ENCODE measurements at places on chromosomes 3 and 15. TPM values are rescaled to one million over a fixed set of nuclear protein-coding genes. Genes with fewer than 3 reads are reported as not detected.
A peak's percentile ranks its signal among the peaks of the same experiment; 100 is the strongest.

DNA sequence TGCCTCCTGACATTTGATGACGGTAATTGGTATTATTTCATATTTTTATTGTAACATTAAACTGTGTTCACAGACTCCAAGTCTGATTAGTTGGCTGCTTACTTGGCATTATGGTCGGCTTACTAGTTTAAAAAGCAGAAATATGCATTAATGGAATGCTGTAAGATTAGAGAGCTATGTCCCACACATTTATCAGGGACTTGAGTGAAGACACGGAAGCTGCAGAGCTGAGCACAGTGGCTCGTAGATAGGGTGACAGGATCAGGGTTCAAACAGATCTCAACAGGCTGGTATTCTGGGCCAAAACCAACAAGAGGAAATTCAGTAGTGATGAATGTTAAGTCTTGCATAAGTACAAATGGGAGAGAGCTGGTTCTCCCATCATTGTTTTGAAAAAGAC is 113.8 kb downstream of the ADAMTSL3 start:
- no peak for DNase-seq
- no peak overlapping the region for H3K4me3 ChIP-seq
- no peaks in the 10 kb centered on the region for H3K27me3 ChIP-seq
- no peaks in the 10 kb centered on the region for H3K36me3 ChIP-seq
- H3K4me1 ChIP-seq = peaks cover 43% of the 10 kb centered on the region

- H3K27me3 ChIP-seq = no peaks in the 10 kb centered on the region
- no peak overlapping the region for H3K4me3 ChIP-seq
- H3K27ac ChIP-seq = no peak overlapping the region
- no peak for DNase-seq
Measured at GRCh38 chr15:100692246-100692645, 89.9 kb downstream of the ASB7 start.

- no peak overlapping the region for H3K27ac ChIP-seq
- DNase-seq = no peak
- H3K4me3 ChIP-seq = no peak overlapping the region
- no peaks in the 10 kb centered on the region for H3K4me1 ChIP-seq
Measured at GRCh38 chr3:106124818-106125217, 256.0 kb upstream of the CBLB start.

DNA sequence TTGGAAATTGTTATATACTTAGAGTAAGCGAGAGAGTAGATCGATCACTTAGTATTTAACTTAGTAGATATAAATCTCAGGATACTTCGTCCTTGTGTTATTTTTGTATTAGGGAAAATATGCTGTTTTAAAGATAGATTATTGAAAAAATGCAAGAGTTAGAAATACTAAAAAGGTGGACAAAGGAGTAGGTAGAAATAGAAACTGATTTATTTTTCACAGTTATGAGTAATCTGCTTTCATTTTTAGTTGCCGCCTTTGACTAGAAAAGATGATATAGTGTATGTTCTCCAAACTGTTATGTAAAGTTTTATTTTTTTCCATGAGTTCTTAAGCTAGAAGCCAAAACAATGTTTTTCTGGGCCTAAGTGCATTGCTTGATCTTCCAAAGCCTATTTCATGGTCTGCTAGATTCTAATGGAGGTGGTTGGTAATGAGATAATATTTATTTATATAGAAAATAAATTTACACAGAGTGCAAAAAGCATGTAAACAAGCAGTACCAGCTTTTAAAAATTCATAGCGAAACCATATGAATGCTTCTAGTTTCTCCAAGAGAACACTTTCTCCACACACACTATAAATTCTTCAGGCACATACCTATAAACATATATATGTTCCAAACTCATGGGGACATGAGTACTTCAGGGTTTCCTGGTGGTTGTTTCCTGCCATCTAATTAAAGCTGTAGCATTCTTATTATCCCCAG is 61.1 kb downstream of the DIPK2A start:
- no peak for DNase-seq
- H3K36me3 ChIP-seq = no peaks in the 10 kb centered on the region
- no peaks in the 10 kb centered on the region for H3K4me1 ChIP-seq
- H3K27ac ChIP-seq = no peak overlapping the region
- H3K27me3 ChIP-seq = no peaks in the 10 kb centered on the region

TM4SF4 gene
- 5.5 TPM for total RNA-seq

- H3K36me3 ChIP-seq = no peaks in the 10 kb centered on the region
- H3K27ac ChIP-seq = peak overlapping the region; percentile 64
- peaks cover 38% of the 10 kb centered on the region for H3K4me1 ChIP-seq
- no peak overlapping the region for H3K4me3 ChIP-seq
Measured at GRCh38 chr15:78989701-78990240, 44.9 kb upstream of the CTSH start.

- no peaks in the 10 kb centered on the region for H3K27me3 ChIP-seq
- H3K27ac ChIP-seq = peak overlapping the region; percentile 78
- peaks cover 74% of the 10 kb centered on the region for H3K4me1 ChIP-seq
- H3K4me3 ChIP-seq = no peak overlapping the region
Measured at GRCh38 chr15:99708563-99708962, 24.7 kb downstream of the LYSMD4 start.

GRCh38 chr3:100159331-100160153 is 45.2 kb upstream of the FILIP1L start:
- peak overlapping the region; percentile 56 for H3K27ac ChIP-seq
- H3K36me3 ChIP-seq = no peaks in the 10 kb centered on the region
- H3K27me3 ChIP-seq = no peaks in the 10 kb centered on the region
- no peak overlapping the region for H3K4me3 ChIP-seq
- H3K4me1 ChIP-seq = peaks cover 39% of the 10 kb centered on the region

SLC9C1 gene
- not detected for total RNA-seq

PLA2G4E gene
- total RNA-seq = not detected

GRCh38 chr15:22889146-22889818 is 50.8 kb downstream of the NIPA2 start:
- no peak overlapping the region for H3K4me3 ChIP-seq
- no peak for DNase-seq

DNA sequence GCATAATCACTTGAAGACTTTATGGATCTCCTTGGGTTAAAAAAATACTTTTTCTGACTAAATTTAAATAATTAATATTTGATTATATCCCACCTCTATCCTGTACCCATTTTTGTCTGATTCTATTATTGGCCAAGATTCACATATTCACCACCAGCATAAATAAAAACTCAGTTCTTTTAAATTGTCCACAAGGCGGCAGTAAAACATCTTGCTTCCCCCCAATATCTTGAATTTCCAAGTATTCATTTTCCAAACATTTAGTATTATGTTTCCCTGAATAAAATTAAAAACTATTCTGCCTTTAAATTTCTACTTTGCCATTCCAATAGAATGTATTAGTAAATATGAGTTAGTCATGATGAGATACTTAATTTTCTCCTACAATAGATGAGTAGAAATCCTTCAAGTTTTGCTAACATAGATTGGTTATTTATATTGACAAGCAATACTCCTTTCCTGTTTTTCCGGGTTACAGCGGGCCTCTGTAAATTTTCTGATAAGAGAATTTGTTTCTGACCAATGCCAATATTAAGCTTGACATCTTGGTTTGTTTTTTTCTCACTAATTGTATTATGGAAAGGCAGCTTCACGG is 218.7 kb upstream of the MDFIC2 start:
- H3K4me3 ChIP-seq = no peak overlapping the region
- H3K4me1 ChIP-seq = peaks cover 29% of the 10 kb centered on the region
- no peak overlapping the region for H3K27ac ChIP-seq
- DNase-seq = no peak
- H3K27me3 ChIP-seq = no peaks in the 10 kb centered on the region

DNA sequence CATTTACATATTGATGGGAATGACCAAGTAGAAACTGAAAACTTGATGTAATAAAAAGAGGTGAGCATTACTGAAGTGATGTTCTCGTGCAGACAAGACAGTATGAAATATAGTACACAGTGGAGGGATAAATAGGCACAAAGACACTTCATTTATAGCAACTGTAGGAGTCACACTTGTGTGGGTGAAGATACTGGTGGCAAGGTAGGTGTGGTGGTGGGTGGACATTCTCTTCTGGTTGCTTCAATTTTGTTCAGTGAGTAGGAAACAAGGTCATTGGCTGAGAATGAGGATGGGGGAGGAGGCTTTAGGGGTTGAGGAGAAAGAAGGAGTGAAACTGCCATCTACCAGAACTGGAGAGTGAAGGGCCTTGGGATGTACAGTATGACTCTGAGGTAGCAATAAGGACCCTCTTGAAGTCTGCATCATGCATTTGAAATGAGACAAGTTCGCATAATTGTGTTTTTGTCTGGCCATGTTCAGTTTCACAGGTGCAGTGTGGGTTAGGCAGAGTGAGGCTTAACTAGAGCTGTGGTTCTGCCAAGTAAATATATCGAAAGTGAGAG is 6.6 kb downstream of the CPNE9 start:
- H3K36me3 ChIP-seq = no peaks in the 10 kb centered on the region
- no peak overlapping the region for H3K27ac ChIP-seq
- H3K27me3 ChIP-seq = peaks cover 7% of the 10 kb centered on the region
- peaks cover 2% of the 10 kb centered on the region for H3K4me1 ChIP-seq

DNA sequence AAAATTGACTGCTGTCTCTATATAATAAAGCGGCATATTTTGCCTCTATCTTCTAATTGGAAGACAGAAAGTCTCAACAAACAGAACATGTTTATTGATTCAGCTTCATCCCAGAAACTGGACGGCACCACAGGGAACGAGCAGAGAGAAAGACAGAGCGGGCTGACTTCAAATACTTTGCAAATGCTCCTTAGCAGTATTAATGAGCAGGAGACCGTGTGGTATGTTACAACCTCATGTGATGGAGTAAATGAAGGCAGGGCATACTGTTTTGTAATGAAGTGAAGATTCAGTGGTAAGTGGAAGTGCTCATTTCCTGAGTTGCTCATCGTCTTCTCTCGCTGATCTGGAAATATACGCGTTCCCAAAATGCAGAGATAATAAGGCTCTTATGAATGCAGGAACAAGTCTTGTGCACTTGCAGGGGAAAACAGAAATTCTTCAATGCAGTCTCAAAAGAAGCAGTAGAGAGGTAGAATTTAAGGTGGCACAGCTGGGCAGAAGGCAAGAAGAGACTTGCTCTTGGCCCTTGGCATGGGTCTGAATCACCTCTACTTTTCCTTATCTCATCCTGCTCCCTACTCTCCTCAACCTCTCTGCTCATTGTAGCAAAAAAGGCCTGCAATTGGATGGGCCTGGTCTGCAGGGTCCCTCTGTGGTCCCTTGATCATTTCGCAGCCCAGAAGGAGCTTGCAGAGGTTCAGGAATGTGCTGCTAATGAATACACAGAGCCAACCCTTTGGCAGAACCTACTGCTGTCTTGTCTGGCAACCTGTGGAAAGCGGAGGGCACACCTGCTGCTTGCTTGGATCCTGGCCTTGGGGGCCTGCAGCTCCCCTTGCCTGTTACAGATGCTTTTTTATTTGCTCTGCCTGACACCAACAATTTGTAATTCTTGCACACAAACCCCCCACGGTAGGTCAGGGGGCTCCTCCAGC is 604.9 kb upstream of the CFAP20DC start:
- H3K27me3 ChIP-seq = no peaks in the 10 kb centered on the region
- DNase-seq = no peak
- H3K4me1 ChIP-seq = no peaks in the 10 kb centered on the region

DNA sequence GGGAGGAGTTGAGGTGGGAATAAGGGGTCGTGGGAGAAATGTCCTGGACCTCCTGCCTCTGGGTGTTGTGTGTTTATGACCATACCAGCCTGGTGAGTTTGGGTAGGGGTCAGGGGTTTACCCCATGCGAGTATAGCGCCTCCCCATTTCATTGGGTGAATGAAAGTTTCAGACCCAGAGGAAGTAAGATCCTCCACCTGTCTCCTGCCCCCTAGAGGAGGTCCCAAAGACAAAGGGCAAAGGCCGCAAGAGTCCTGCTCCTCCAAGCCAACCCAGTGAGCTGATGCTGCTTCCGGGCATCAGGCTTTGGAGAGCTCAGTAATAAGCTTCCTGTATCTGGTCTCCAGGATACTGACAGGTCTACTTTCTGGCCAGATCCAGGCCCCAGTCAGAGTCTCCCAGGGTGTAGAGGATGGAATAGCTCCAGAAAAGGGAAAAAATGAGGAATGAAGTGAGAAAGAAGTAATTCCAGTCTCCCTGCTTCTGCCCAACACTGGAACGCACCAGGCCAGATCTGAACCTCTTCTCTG is 6.4 kb upstream of the TBC1D21 start:
- H3K27ac ChIP-seq = no peak overlapping the region
- no peak overlapping the region for H3K4me3 ChIP-seq
- H3K27me3 ChIP-seq = no peaks in the 10 kb centered on the region
- peaks cover 5% of the 10 kb centered on the region for H3K4me1 ChIP-seq

DNA sequence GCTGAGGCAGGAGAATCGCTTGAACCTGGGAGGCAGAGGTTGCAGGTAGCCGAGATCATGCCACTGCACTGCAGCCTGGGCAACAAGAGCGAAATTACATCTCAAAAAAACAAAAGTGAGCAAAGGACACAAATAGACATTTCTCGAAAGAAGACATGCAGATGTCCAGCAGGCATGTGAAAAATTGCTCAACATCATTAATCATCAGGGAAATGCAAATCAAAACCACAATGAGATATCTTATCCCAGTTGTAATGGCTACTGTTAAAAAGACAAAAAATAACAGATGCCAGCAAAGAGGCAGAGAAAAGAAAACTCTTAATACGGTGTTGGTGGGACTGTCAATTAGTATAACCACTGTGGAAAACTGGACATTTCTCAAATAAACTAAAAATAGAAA is 20.9 kb downstream of the ASB7 start:
- no peaks in the 10 kb centered on the region for H3K36me3 ChIP-seq
- no peak overlapping the region for H3K4me3 ChIP-seq
- no peaks in the 10 kb centered on the region for H3K27me3 ChIP-seq
- DNase-seq = no peak

DNA sequence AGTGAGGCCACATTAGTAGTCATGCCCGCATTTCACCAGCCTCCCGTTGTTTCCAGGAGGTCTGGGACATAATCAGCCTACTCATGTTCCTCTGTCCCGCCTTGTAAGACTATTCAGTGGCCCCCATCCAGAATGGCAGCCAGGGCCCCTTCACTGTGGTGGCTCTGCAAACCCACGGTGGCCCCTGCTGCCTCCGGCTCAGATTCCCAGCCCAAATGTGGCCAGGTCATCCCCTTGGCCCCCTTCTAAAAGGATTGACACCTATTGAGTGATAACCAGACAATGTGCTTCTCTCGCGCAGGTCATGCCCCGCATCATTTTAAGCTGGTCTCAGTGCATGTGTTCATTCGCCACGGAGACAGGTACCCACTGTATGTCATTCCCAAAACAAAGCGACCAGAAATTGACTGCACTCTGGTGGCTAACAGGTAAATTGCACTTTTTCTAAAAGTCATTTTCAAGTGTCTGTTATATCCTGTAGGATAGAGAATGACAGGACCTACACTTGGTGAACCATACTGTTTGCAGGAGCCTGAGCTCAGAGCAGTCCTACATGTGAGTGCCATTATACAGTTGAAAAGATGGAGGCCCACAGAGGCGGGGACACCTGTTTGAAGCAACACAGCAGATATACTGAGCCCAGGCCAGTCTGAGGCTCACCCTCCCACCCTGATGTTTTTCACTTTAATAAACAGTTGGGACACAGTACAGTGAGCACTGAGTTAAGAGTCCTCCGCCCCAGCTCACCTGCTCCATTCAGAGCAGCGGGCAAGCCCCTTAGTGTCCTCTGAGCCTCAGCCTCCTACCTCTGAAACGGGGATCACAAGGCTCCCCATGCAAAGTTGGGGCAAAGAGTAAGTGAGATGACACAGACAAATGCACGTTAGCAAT is 47.7 kb downstream of the PXYLP1 start:
- no peak overlapping the region for H3K4me3 ChIP-seq
- H3K27ac ChIP-seq = peak overlapping the region; percentile 55
- no peak for DNase-seq
- H3K4me1 ChIP-seq = peaks cover 24% of the 10 kb centered on the region

FOXB1 gene
- not detected for total RNA-seq

GRCh38 chr3:183185696-183186095 is 23.2 kb upstream of the LAMP3 start:
- no peaks in the 10 kb centered on the region for H3K4me1 ChIP-seq
- H3K27ac ChIP-seq = no peak overlapping the region

GRCh38 chr3:113741086-113741485 is 5.0 kb downstream of the NAA50 start:
- H3K36me3 ChIP-seq = no peaks in the 10 kb centered on the region
- H3K27me3 ChIP-seq = no peaks in the 10 kb centered on the region
- DNase-seq = no peak
- no peak overlapping the region for H3K27ac ChIP-seq

Measured in esophagus muscularis mucosa (tissue), 4 donors.